ENCODE measurements at places on chromosomes 2 and 18. TPM values are rescaled to one million over a fixed set of nuclear protein-coding genes. Genes with fewer than 3 reads are reported as not detected.

The NYAP2 gene
- total RNA-seq, result under 0.01 TPM

The LYPD1 gene
- 5.9 TPM for total RNA-seq

GRCh38 chr2:85906748-85907147, 18.0 kb upstream of the ST3GAL5 start:
- no peak for DNase-seq
- no peak overlapping the region for H3K4me3 ChIP-seq
- peaks cover 29% of the 10 kb centered on the region for H3K4me1 ChIP-seq
- no peaks in the 10 kb centered on the region for H3K27me3 ChIP-seq

GRCh38 chr18:56389190-56389589, 249.2 kb downstream of the TXNL1 start:
- no peak overlapping the region for H3K4me3 ChIP-seq
- H3K27ac ChIP-seq, result no peak overlapping the region
- H3K4me1 ChIP-seq, result no peaks in the 10 kb centered on the region
- H3K27me3 ChIP-seq, result no peaks in the 10 kb centered on the region

DNA sequence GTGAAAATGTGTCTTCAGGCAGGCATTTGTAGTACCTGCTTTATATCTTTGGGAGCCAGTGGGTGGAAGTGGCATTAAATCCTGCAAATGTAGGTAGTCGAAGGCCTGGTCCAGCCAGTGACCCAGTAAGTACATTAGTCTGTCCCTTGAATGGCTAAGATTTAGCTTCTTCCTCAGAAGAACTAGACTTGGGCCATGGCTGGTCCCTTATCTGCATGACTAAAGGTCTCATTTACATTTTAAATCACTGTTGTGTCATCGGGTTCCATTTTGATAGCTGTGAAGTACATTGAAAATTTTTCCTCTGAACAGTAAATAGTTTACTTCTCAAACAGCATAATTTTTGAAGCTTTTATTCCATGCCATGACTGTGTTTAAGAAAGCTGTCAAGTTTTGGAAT, 438.4 kb upstream of the KLHL29 start:
- no peaks in the 10 kb centered on the region for H3K36me3 ChIP-seq
- no peaks in the 10 kb centered on the region for H3K4me1 ChIP-seq
- no peaks in the 10 kb centered on the region for H3K27me3 ChIP-seq
- H3K27ac ChIP-seq, result no peak overlapping the region

GRCh38 chr18:50143886-50144285, 51.1 kb downstream of the MYO5B start:
- no peak for DNase-seq
- H3K36me3 ChIP-seq, result no peaks in the 10 kb centered on the region
- H3K27me3 ChIP-seq, result no peaks in the 10 kb centered on the region
- no peak overlapping the region for H3K27ac ChIP-seq

DNA sequence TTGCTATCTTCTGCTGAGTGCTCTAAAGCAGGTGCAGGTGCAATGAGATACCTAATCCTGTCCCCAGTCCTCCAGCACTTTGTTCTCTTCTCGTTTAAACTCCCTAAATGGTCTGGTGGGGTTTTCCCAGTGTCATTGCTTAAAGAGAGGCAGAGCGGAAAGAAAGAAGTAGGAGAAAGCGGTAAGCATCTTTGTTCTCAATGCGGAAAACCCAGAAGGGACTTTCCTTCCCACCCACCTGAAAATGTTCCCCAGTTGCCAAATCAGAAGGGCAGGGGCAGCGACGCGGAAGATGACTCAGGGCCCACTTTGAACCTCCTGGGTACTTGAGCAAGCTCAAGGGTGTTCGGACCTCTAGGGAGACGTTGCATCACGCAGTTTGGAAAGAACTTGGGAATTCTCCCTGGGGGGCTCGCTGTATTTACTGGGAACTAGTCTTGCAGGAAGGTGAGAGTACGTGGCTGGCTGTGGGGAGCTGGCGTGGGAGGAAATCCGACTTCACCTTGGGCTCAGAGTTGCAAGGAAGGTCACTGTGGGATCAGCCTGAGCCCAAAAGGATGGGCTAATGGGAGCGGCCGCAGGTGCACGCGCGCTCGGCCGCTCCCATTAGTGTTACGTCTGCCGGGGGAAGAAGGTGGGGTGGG, 589 bp upstream of the SGPP2 start:
- H3K27ac ChIP-seq, result no peak overlapping the region
- no peak overlapping the region for H3K4me3 ChIP-seq
- no peaks in the 10 kb centered on the region for H3K4me1 ChIP-seq
- no peak for DNase-seq
- H3K36me3 ChIP-seq, result no peaks in the 10 kb centered on the region

DNA sequence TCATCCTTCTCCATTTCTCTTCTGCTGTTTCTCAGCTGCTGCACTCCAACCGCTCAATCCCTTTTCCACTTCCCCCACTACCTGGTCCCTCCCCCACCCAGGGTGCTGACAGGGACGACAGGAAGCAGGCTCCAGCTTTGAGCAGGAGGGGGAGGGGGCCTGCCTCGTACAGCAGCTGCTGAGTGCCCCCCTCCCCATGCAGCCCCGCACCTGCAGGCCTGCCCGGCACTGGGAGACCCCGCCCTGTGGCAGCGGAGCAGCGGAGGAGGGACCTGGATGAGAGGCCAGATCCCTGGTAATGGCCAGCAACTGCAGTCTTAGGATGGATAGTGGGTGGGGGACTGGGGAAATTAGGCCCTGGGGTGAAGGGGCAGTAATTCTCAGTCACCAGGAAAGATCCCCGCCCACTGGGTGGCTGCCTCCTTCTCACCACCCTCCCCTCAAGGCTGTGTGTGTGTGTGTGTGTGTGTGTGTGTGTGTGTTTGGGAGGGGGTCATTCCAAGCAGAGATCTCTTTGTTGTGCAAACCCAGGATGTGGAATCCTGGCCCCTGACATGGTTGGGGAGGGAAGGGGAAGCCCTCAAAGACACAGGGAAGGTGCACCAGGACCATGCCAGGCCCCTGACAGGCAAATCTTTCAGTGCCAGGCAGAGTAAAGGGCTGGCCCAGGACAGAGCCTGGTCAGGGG, 6.8 kb upstream of the CRYBA2 start:
- DNase-seq, result peak; percentile 89
- H3K4me3 ChIP-seq, result no peak overlapping the region
- H3K4me1 ChIP-seq, result no peaks in the 10 kb centered on the region
- H3K27ac ChIP-seq, result no peak overlapping the region

Data from osteoblast (primary cell).